ENCODE measurements at places on chromosomes 5 and 9. TPM values are rescaled to one million over a fixed set of nuclear protein-coding genes. Genes with fewer than 3 reads are reported as not detected.

The PCDHGC5 gene
- total RNA-seq = 1.2 TPM

The PTGDS gene
- not detected for total RNA-seq

The F2RL1 gene
- total RNA-seq = 69.0 TPM

The CNTNAP3B gene
- 1.4 TPM for total RNA-seq

The PTPA gene
- total RNA-seq = 97.7 TPM

The FAM221B gene
- not detected for total RNA-seq

The TPPP gene
- total RNA-seq = 0.94 TPM

The AHRR gene
- total RNA-seq = 0.94 TPM
